Esophagus squamous epithelium (tissue), 5 donors: ENCODE measurements at places on chromosomes 5 and 9.

DNA sequence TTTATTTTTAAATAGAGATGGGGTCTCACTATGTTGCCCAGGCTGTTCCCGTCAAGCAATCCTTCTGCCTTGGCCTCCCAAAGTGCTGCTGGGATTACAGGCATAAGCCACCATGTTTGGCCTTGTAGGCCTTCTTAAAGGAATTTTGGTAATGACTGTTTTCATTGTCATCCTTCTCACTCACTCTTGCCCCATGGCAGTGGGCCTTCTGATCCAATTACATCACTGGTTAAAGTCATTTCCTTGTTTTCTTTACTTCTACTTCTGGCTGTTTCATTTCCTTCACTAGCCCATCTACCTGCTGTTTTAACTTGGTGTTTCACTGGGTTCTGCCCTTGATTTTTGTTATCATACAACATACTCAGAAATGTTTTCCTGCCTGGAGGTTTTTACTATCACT is 20.1 kb upstream of the NIM1K start:
- DNase-seq = no peak

DNA sequence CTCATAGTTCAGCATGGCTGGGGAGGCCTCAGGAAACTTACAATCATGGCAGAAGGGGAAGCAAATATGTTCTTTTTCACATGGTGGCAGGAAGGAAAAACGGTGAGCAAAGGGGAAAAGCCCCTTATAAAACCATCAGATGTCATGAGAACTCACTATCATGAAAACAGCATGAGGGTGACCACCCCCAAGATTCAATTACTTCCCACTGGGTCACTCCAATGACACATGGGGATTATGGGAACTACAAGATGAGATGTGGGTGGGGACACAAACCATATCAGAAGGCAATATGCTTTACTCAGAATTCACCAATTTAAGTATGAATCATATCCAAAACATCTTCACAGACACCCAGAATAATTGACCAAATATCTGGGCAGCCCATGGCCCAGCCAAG is 19.7 kb downstream of the MAT2B start:
- no peak for DNase-seq

- no peak for DNase-seq
Observed at GRCh38 chr9:36153746-36154145, 15.4 kb upstream of the CCIN start.

- DNase-seq = no peak
Observed at GRCh38 chr5:10485142-10485795, 43.6 kb downstream of the ROPN1L start.

GRCh38 chr9:18479405-18479804 is 5.5 kb downstream of the ADAMTSL1 start:
- DNase-seq = no peak

DNA sequence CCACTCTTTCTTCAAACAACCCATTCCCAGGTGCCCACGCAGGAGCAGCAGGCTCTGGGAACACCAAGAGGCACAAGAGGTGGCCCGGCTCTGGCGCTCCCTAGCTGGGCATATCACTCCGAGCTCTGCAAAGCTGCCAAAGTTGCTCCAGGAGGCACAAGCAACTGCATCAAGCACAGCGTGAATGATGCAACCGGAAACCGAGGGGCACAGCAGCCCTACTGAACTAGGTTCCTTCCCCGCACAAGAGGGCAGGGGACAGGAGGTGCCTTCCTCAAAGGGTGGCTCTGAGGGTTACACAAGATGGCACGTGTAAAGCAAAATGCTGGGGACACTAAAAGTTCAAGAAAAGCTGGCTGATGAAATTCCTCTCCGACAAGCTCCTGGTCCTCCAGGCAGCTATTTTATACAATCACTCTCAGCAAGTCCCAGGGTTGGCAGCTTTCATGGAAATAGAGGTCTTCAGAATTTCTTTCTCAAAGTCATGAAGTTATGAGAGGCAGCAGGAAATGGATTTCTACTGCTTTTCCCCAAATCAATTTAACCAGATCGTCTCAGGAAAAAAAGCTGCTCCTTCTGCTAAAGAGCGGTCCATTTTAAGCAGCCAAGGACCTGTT is 22.9 kb downstream of the PSMB7 start:
- no peak for DNase-seq

DNA sequence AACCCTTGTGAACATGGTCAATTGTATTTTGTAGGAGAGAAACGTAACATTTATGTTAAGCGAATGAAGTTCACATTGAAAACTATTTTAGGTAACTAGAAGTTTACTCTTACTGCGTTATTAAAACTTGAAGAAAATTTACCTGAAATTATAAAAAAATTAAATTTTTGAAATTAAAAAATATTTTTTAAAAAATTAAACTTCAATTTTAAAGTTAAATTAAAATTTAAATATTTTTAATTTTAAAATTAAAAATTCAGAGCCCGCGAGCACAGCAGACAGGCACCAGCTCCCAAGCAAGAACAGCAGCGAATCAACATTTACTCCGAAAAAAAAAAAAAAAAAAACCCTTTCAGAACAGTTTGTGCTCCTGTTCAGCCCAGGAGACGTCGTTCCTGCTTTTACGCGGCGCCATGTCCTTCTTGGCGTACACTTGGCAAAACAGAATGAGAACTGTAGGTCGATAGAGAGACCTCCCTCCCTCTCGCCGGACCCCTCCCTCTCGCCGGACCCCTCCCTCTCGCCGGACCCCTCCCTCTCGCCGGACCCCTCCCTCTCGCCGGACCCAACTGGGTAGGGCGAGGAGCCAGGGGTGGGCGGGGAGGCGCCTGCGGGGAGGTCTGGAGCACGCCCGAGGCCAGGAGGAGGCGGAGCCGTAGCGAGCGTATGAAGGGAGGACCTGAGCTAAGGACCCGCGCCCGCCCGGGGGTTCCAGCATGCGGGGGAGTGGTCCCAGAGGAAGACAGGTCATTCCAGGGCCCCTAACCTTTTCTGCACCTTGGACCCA is 235.8 kb downstream of the ROR2 start:
- no peak for DNase-seq

DNA sequence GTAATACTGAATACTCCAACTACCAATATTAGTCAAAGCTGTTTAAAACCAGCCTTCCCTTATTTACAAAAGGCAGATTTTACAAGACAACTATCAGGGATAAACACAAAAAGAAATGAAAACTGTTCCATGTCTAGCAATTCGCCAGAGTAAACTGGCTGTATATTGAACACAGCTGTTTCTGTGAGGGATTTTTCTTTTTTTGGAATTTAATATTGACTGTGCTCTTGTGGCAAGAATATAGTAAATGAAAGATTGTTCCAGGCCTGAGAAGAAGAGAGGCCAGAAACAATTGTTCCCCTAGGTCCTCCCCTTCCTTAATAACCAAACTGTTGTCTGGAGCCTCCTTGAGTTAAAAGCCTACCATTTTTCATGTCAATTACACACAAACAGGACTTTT is 188.6 kb downstream of the PDE4D start:
- DNase-seq = no peak

DNA sequence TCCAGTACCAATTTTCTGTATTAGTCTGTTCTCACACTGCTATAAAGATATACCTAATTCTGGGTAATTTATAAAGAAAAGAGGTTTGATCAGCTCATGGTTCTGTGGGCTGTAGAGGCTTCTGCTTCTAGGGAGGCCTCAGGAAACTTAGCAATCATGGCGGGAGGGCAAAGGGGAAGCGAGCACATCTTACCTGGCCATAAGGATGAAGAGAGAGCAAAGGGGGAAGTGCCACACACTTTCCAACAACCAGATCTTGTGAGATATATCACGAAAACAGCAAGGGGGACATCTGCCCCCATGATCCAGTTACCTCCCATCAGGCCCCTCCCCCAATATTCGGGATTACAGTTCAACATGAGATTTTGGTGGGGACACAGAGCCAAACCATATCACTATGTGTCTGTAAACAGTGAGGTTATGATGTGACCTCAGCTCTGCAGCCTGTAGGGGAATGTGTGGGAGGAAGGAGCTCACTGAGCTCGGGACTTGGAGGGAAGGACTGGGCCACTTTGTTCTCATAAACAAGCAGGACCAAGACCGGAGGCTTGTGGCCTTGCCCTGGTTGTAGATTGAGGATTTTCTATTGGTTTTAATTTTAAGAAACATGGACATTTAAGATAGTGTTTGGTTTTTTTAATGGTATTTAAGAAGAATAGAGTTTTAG is 85.2 kb downstream of the EHMT1 start:
- no peak for DNase-seq

GRCh38 chr9:109919736-109920408 is 139.9 kb downstream of the PALM2AKAP2 start:
- DNase-seq = no peak

DNA sequence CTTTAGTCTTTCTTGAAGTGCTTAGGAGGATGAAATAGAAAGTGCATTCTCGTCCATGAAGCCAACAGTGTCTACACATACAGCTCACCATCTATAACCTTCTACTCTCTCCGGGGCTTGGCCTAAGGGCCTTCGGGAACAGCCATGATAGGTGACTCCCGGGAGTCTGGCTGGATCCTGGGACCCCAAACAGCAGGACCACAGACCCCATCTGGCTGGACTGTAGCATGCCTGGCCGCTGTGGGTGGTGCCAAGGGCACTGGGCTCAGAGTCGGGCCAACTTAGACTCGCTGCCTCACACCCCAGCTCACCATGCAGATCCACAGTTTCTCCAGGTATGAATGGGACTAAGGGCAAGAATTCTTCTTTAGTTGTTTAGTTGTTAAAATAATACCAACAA is 16.3 kb downstream of the GABBR2 start:
- no peak for DNase-seq

DNA sequence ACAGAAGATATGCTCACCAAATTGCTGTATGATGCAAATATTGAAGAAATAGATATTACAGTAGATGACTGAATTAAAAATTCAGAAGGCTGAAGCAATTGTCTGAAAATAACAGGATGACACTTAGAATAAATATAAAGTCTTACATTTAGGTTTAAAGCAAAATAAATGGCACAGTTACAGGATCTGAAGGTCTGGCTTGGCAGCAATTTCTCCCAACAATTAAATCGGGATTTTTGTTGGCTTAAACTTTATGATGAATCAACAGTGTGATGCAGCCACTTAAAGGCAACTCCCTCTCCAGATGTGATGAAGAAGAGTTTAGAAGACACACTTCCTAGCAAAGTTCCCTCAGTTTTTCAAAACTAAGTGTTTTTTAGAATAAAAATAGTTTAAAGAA is 80.5 kb downstream of the NREP start:
- no peak for DNase-seq

DNA sequence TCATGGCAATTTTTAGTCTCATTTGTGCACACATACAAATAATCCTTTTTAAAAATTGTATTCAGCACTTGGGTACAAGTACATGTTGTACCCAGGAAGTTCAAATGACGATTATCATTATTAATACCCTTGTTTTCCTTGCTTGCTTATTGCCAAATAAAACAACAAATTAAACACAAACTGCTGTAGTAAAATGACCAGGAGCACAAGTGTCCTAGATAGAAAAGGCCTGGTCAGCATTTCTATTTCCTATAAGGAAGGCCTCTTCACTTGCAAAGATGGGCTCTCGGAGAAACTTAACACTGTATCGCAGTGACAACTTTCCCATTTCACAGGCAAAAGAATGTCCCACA is 34.7 kb upstream of the PLPP1 start:
- DNase-seq = no peak

GRCh38 chr5:173094012-173094661 is 38.0 kb downstream of the CREBRF start:
- DNase-seq = no peak

DNA sequence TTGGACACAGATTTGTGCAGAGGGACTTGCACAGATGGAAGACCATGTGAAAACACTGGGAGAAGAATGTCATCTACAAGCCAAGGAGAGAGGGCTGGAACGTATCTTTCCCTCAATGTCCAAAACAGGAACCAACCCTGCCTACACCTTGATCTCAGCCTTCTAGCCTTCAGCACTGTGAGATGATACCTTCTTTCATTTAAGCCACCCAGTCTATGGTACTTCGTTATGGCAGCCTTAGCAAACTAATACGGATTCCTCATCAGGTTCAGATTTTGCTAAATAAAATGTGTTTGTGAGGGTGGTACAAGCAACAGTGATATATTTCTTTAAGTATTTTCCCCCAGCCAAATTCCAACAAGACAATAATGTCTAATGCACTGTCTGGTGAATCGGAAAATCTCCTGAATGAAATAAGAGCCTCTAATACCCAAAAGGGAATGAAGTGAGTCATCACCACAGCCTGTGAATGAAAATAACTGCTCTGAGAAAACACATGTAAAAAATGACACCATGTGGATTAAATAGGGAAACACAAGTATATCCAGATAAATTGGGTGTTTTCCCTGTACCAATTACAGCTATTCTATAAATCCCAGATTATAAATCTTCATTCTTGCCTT is 182.8 kb upstream of the TARS1 start:
- no peak for DNase-seq

GRCh38 chr9:36082931-36083330 is 46.2 kb downstream of the RECK start:
- no peak for DNase-seq

DNA sequence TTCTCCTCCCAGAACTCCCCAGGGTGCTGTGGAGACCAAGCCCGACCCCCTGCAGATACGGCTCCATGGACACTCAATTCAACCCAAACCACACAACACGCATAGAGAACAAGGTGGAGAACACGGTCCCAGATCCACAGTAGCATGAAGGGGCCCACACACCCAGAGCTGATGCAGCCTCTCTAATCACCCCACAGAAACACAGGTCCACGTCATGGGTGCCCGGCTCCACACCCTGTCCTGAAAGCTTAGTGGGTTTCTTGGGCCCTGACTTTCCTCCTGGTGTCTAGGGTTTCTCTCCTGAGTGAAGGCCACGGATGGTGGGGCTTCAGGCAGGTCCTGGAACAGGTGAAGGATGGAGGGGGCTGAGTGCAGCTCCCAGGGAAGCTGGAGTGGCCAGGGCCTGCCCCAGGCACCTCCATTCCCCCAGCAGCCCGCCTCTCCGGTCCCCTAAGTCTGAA is 1.5 kb upstream of the SLC23A1 start:
- no peak for DNase-seq

DNA sequence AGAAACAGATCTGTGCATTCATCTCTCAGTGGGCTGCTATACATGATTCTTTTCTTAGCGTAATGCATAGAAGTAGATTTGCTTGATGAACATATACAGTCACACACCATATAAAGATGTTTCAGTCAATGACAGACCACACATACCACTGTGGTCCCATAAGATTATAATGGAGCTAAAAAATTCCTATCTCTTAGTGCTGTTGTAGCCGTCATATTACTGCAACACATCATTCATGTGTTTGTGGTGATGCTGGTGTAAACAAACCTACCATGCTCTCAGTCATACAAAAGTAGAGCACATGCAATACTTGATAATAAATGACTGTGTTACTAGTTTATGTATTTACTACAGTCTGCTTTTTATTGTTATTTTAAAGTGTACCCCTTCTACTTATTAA is 214.3 kb downstream of the ARHGAP26 start:
- no peak for DNase-seq

- DNase-seq = no peak
Observed at GRCh38 chr9:22136461-22137096, 127.5 kb upstream of the CDKN2B start.

DNA sequence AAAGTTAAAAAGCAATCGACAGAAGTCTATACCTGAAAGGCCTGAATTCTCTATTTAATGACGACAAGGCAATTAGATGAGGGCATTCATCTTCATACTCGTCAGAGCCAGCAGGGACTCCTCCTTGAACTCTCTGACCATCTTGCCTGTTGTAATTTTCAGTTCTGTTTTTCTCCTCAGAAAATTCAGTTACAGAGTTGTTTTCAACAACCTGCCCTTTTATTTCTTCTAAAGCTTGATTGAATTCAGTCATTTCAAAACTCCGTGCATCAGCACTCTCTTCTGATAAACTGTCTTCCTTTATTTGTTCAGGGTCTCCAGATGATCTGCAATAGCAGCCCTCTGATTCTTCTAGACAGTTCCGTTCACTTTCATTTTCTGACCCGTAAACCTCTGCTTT is 15.6 kb downstream of the RIOK2 start:
- no peak for DNase-seq

- no peak for DNase-seq
Observed at GRCh38 chr5:160543395-160543794, 121.7 kb downstream of the PTTG1 start.
